ENCODE measurements at places on chromosomes 1 and 21.
A peak's percentile ranks its signal among the peaks of the same experiment; 100 is the strongest.

DNA sequence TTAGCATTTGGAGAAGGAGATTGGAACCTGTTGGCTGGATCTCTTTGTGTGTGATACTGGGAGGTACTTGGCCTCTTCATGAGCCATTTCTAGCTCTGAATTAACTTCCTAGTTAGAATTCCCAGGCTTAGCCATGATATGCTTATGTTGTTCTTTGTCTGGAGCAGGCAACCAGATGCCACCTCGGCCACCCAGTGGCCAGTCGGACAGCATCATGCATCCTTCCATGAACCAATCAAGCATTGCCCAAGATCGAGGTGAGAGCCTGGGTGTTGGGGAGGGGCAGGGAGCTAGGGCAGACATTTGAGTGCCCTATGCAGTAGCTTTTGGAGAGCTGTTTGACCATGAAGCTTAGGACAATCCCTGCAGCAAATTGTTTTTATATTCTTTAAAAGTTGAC, 26.5 kb upstream of the PIGV start:
- no peak for DNase-seq

DNA sequence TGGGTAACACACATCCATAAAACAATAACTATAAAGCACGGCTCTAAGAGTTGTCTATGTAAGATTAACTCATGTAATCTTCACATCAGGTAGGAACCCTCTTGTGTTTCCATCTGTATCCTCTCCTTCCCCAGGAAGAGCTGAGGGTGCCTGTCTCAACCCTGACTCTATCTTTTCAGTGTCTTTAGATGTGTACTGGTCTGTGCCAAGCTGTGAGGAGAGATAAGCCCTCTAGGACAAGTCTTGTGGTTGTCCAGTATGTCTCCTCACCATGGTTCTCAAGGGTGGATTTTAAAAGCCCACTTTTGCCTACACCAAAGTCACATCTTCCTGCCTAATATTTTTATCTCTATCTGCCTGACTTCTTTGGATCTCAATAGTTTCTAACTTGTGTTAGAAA, 300.1 kb downstream of the KCNT2 start:
- DNase-seq: peak; percentile 58

GRCh38 chr21:20617130-20617529, 381.1 kb upstream of the NCAM2 start:
- DNase-seq: no peak

GRCh38 chr1:54070171-54070837, 16.9 kb downstream of the TCEANC2 start:
- peak; percentile 66 for DNase-seq

DNA sequence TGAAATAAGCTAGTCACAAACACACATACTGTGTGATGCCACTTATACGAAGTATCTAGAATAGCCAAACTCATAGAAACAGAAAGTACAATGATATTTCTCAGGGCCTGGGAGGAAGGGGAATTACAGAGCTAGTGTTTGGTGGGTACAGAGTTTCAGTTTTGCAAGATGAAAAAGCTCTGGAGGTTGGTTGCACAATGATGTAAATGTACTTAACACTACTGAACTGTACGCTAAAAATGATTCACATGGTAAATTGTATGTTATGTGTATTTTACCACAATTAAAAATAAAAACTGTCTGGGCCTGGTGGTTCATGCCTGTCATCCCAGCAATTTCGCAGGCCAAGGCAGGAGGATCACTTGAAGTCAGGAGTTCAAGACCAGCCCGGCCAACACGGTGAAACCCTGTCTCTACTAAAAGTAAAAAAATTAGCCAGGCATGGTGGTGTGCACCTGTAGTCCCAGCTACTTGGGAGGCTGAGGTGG, 15.3 kb upstream of the FHAD1 start:
- no peak for DNase-seq

DNA sequence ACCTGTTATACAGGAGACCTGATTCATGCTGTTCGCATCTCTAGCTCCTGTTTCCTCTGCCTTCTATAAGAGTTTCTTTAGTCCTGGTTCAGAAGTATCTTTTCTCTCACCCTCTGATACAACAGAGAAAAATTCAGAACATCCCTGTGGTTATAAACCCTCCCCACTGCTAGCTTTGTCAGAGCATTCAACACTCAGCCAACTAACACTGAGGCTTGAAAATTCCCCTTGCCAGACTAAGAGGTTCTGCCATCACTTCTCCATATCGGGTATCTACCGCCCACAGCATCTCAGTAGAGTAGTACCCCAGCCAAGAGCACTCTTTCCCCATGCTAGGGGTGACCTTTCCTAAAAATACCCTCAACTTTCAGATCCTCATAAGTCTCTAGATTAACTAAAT, 19.6 kb upstream of the PIK3R3 start:
- DNase-seq: no peak

DNA sequence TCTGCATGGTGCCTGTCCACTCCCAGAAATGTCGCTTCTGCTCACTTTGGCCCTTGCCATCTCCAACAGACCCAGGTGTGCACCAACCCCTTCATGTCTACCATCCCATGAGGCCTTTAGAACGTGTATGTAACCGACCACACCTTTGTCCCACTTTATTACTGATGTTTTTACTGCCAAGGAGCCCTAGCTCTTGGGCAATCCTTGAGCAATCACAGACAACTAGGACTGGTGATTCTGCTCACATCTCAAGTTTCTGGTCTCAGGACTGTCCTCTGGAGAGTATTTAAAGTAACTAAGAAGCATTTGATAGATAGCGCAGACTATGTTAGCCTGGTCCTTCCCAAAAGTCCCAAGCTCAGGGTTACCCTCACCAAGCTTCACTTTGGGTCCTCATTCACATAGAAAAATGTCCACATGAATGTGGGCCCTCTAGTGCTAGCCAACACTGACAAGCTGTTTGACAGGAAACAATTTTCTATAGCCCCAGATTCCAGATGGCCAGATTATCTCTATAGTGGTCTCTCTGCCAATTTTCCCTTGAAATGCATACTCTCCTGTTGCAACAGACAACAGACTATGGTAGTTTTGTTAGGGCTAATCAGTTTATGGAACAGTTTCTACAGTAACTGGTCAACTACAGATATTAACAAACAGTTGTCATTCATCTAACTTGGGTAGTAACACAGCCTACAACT, 6.9 kb upstream of the TMEM81 start:
- no peak for DNase-seq

DNA sequence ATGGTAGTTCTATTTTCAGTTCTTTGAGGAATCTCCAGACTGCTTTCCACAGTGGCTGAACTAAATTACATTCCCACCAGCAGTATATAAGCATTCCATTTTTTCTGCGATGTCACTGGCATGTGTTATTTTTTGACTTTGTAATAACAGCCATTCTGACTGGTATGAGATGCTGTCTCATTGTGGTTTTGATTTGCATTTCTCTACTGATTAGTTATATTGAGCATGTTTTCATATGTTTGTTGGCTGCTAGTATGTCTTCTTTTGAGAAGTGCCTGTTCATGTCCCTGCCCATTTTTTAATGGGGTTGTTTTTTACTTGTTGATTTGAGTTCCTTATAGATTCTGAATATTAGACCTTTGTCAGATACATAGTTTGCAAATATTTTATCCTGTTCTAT, 87.9 kb downstream of the RPS6KC1 start:
- DNase-seq: no peak

GRCh38 chr21:34198231-34199120, 125.1 kb downstream of the MRPS6 start:
- DNase-seq: no peak

DNA sequence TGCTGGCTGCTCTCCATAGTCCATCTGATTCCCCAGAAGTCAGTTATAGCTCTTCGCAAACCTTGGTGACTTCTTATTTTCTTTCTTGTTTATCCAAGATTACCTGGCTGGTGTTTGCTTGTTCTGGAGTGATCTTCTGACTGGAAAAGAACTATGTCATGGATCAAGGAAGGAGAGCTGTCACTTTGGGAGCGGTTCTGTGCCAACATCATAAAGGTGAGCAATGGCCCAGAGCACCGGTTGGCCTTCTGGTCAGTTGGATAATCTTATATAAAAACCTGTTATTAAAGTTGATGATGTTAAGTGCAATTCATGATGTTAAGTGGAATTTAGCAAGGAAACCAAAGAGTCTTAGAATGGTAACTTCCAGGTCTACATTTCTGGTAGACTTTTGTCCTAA, 672 bp downstream of the DHDDS start:
- DNase-seq: no peak

- DNase-seq: no peak
These were observed 3.9 kb downstream of the KCNA10 start for GRCh38 chr1:110515041-110515440.

DNA sequence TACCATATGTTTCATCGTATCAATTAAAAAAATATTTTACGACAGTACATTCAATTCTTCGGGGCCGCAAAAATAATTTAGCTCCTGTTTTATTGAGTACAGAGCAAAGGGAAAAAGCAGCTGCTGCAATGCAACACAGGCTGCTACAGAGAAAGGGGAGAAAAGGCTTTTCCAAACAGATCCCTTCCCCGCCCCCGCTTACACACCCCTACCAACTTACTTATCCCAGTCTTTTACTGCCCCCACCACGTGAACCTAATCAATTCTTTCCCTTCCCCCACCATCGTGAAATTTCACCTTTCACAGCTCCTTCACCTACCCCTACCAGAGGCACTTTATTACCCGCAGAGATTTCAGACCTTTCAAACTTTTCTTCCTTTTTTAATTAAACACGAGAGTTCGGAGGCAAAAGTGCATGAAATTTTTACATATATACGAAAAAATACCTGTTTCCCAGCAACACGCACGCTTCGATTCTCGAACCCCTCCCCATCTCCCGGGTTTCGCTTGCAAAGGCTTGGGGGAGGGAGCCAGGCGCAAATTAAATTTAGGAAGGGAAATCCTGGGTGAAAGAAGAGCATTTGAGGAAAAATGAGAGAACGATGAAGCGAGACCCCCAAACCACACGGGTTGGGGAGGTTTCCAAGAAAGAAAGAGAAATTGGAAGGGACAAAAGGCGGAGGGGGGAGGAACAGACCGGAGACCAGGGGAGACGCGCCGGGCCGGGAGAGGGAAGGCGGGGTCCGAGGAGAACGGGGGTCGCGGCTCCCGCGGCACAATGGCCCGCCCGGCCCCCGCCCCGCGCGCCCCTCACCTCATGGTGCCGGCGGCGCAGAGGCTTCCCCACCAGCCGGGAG, 823 bp downstream of the ENAH start:
- no peak for DNase-seq

DNA sequence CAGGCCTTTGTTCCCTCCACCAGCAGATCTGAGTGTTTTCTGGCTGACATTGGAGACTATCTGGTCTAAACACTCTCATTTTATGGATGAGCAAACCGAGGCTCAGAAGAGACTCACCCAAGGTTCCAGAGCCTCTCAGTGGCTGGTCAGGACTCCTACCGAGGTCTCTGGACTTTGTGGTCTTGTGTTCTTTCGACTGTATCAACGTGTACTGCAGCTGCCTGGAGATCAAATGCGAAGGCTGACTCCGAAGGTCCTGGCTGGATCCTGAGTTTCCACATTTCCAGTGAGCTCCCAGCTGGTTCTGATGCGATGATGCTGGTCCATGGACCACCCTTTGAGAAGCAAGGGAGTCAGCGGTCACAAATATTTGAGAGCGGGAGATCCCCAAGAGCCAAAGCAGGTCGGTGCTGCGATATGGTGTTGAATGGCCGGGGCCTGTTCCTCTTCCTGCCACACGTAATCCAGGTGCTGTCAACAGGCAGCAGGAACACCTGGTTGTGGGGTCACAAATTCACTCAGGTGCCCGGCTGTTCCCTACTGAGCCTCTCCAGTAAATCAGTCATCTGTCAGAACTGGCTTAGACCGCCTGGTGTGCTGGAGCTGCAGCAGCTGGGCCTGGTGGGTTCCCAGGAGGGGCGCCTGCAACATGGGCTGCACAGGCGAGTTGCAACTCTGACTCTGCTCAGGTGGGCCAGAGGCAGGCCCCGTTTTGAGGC, 94.8 kb upstream of the USP24 start:
- no peak for DNase-seq

DNA sequence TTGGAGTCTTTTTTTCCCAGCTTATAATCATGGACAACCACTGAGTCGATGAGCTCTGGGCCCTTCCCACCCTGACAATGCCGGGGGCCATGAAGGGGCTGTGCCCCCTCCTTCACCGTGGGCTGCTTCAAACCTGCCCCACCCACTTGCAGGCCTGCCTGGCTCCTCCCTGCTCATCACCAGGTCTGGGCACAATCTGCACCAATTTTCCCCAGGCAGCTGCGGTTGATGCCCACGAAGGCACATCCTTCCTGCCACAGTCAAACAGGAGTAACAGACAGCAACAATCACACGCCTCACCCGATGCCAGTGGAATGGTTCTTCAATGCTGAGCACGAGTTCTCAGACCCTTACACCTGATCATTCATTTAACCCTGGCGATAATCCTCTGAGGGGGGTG, 18.9 kb downstream of the PGLYRP3 start:
- no peak for DNase-seq

DNA sequence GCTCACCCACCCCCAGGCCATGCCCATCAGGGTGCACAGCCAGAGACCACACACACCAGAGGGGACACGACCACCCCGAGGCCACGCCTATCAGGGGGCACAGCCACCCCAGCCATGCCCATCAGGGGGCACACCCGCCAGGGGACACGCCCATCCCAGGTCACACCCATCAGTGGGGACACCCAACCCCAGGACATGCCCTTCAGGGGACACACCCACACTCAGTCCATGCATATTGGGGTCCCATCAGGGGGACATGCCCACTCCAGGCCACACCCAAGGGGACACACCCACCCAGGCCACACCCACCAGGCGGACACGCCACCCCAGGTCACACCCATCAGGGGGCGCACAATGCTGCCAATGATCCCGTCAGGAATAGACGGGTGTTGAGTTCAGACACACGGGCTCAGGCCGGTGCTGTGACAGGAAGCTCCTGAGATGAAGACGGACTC, 20.7 kb downstream of the MCM3AP start:
- DNase-seq: peak; percentile 56

DNA sequence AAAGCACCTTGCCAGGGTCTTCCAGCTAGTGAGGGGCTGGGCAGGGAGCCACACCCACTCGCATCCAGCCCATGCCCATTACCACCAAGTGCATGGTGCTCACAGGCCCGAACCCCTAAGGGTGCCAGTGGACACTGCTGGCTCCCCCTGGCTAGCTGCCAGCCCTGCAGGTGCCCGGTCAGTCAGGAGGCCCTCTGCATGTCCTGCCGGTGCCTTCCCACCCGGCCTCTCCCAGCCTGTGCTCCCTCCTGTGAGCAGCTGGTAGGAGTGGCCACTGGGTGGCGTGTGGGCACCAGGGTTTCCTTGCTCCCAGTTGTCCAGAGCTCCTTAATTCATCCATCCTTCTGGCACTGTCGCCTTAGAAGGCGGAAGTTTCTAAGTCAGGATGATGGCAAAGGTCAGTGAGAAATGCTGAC, 33.4 kb downstream of the QSOX1 start:
- DNase-seq: peak; percentile 68

GRCh38 chr21:27447843-27448242, 481.0 kb upstream of the ADAMTS5 start:
- no peak for DNase-seq

DNA sequence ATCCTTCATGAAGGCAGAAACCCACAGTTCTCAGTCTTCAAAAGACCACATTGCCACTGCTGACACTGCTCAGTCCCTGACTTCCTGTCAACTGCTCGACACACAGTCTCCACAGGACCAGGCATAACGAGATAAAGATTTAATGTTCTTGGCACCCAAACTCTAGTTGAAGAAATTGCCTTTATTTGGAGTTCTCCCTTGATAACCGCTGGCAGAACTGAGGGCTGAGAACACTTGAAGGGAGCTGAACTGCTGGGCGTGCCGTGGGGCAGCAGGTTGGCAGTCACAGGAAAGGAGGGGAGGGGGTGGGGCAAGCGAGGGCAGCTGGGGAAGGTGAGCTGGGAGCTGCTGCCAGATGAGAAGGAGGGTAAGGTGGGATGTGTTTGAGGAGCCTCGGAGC, 15.9 kb downstream of the HENMT1 start:
- no peak for DNase-seq

Measured in K562 (cell line).